DMS 273 treated with DMSO at 0.1 percent for 48 hours (cell line): ENCODE measurements at places on chromosomes 12 and 14.

DNA sequence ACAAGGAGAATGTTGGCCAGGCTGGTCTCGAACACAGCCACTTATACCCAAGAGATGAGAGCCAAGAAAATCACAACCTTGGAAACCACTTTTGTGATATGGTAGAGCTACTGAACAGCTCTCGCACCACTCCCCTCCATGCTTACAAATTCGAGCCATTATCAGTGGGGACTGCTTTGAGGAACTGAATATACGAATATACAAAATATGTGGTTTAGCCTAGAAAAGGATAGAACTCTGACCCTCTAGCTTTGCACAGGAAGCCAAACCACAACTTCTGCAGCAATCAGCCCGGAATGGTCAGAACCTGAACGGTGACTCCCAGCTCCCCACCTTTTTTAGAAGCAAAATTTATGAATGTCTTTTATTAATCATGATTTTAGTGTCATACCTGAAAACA is 129.8 kb upstream of the TMEM132C start:
- DNase-seq, result no peak

DNA sequence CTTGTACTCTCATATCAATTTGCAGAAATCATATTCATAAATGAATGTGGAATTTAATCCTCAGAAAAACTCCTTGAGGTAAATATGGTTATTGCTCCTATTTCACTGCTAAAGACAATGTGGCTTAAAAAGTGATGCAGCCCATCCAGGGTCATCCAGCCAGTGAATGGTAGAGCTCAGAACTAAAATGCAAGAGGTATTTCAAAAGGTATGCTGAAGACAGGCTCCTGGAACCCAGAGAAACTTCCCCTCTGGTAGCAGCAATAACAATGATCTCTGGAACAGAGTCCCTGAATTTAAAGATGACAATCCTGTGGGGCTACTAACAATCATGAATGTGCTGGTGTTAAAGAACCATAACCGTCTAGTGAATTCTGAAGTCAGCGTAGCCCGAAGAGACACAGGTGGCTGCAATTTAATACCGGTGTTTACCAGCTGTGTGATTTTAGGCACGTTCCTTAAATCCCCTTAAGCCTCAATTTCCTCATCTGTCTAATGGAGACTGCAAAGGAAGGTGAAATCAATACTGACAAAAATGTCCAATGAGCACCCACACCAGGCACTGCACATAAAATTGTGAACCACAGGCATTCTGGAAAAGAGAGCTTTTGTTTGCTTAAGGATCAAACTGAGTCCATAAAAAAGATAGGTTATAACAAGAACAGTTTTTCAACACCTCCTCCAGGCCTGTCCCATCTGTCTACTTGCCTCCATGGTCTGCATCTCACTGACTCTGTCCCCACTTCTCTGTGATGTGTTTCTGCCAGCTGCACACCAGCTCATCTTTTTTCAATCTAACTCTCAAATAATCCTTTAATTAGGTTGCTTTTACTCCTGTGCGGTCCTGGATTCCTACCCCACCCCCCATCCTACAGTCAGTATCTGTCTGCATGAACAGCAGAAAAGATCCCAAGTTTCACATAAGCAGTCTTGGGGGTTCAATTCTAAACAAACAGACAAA is 10.5 kb downstream of the TM7SF3 start:
- DNase-seq, result peak; percentile 34

DNA sequence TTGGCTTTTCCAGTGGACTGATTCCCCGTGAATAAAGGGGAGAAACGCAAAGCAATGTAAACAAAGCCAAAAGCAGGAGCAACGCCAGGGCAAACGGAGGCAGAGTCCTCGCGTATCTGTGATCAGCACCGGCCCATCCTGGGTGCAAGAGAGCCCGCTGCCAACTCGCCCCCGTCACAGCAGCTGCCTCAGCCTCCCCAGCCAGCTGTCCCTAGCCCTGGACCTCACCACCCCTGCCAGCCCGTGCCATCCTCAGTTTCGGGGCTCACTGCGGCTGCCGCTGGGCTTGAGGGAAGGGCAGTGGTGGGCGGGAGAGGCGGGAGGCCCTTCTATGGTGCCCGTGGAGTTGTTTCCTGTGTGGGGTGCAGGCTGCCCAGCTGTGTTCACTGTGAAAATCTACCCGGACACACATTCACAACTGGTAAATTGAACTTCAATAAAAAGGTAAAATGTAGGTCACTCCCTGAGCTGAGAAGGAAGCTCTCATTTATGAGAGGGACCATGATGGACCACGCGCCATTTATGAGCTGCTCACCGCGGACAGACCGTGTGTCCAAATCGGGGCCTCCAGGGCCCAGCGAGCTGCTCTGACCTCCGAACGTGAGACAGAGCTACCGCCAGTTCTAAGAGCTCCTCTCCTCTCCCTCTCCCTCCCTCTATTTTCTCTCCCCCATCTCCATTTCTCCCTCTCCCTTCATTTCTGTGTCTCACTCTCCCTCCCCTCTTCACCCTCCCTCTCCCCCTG is 330.5 kb upstream of the SFSWAP start:
- no peak for DNase-seq

DNA sequence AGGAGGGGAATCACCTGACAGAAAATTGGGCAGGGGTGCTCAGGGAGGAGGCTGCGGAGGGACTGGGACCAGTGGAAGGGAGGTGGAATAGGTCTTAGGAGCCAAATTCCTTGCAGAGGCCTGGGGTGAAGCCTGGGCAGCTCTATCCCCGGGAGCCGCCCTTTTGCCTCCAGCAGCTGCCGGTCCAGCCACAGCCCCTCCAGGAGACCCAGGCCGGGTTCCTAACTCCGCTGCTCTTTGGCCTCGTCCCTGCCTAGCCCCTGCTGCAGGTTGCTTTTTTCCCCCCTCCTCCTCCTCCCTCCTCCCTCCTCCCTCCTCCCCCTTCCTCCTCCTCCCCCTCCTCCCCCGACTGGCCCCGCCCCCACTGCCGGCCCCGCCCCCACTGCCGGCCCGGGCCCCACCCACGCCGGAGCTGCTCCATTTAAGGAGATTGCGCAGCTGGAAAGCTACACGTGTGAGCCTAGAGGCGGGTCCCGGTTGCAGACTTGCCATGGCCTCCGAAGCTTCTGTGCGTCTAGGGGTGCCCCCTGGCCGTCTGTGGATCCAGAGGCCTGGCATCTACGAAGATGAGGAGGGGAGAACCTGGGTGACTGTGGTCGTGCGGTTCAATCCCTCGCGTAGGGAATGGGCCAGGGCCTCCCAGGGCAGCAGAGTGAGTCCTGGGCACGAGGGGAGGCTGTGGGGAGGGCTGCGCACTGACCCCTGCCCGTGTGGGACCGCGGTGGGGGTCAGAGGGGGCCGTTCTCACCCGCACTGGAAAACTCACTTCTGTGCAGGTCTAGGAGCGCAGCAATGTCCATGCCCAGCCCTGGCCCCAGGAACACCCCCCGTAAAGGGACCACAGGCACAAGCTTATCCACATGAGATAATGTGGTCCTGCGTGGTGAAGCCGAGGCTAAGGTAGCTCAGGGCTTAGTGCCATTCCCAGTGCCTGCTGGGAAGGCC is at the start of gene TCL1B:
TCL1B (plus strand) TSS at position 449 of the 945 bp plus-strand sequence; CDS start at position 491, 42 bp downstream.
- DNase-seq, result no peak

DNA sequence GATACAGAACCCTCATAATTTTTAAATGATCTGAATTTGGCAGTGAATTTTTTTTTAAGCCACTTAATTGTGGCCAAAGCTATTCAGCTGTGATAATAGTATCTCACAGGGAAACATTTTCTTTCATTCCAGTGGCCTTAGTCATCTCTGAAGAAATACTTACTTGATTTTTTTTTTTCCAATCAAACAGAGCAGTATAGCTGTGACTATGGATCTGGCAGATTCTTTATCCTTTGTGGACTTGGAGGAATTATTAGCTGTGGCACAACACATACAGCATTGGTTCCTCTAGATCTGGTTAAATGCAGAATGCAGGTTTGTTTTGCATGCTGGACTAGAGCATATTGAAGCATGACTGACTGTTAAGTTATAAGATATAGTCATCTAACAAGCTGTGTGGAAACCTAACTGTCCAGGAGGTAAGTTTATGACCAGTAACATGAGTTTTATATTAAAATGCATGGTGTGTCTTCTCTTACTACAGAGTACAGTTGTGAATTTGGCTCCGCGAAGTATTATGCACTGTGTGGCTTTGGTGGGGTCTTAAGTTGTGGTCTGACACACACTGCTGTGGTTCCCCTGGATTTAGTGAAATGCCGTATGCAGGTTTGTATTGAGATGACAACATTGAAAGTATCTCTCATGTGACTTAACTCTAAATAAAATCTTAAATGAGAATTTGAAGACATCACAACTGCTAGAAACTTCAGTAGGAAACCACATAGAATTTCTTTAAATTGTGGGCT is 1.9 kb downstream of the SLC25A3 start:
- no peak for DNase-seq

DNA sequence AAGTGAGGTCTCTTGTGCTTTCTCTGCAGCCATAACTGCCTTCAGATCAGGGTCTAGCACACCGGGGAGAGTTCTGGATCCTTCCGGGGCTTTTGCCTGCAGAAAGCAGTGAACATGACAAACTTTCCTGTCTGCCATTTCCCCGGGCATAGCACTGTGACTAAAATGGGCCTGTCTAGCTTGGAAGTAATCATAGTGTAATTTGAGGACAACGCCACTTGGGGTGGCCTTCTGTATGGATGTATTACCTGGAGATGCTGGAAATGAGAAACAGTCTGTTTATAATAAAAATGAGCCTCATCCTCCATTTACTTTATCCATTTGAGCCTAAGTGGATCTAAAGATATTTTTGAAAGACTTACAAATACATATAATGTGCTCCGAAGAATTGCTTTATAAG is 453.7 kb downstream of the VRK1 start:
- DNase-seq, result no peak

DNA sequence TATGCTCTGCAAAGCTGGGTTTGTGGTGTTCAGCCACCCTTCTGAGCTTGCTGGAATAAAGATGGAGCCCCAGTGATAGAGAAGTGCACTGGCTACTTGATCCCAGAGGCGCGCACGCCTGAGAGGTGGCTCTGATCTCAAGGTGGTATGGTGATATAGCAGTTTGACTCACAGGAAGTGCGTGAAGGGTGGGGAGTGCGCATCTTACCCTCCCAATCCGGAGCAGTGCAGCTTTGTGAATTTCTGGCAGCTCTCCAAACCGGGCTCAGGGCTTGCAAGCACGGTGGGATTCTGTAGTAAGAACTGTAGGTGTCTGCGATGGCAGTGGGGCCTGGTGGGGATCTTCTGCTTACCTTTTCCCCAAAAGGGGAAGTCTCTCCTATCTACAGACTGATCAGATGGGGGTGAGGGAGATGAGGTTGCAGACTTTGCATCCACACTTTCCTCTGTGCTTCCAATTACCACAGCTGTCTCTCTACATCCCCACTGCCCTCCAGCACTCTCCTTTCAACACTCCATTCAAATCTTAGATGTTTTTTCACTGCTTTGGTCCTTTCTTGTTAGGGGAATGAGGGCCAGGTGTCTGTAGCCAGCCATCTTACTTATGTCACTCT is 197.4 kb upstream of the SLC38A2 start:
- no peak for DNase-seq

DNA sequence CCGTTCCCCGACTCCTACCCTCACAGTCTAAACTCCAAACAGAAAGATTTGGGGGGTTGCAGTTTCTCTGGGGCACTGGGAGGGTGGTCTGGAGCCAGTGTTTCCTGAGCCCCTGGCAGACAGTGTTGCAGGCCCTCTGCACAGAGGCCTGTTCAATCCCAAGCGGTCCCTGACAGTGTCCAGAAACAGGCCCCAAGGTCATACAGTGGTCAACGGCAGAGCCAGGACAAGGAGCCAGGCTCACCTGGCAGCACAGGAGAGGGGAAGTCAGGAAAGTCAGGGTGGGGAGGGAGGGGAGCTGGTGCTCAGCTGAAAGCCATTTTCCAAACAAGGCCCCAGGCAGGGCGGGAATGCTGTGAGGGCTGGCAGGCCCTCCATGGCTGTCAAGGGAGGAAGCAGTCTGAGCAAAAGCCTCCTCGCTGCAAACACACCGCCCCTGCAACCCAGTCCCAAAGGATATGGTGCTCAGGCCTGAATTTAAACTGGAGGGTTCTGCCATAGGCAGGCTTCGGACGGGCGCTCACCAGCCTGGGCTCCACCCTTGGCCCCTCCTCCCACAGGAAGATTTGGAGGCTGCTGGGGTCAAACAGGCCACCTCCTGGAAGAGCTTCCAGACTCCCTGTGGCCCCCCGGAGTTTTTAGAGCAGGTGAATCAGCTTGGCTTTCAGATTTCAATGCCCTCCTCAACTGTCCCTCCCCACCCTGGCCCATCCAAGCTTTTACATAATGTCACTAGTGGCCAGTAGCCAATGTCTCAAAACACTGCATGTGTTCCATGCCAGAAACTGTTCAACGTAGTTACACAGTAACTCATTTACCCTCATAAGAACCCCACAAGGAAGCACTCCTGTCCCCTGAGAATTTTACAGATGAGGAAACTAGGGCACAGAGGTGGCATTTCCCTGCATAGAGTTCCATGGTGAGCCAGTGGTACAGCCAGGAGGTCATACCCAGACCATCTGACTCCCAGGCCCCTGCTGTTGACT is 41.5 kb downstream of the CHGA start:
- DNase-seq, result no peak

DNA sequence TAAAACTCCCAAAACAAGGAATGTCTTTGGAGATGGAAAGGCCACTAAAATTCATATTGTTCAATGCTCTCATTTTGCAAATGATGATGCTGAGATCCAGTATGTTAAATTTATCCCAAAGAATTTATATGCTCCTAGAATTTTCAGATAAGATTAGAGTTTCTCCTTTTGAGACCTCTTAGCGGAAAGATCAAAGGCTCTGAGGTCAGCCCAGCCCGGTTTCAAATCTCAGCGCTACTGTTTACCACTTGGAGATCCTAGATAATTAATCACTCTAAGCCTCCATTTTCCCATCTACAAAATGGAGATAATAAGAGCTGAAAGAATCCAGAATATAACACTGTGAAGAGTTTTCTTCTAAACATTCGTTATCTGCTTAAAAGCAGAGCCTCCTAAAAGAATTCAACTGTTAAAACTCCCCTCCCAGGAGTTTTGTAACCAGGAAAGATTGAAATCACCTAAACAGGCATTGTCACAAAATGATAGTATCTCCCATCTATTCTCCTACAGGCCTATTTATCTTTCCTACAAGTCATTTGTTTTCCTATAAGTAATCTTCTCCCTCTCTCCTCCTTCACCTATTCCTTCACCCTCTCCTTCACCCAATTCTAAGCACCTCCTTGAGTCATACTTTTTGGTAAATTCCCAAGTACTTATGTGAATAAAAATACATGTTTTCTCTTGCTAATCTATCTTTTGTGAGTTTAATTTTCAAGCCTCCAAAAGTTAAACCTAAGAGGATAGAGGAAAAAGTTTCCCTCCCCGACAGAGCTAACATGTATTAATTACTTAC is 16.7 kb downstream of the DUSP6 start:
- no peak for DNase-seq
